GM23248 (cell line): ENCODE measurements at places on chromosomes 5 and 9.
A peak's percentile ranks its signal among the peaks of the same experiment; 100 is the strongest.

DNA sequence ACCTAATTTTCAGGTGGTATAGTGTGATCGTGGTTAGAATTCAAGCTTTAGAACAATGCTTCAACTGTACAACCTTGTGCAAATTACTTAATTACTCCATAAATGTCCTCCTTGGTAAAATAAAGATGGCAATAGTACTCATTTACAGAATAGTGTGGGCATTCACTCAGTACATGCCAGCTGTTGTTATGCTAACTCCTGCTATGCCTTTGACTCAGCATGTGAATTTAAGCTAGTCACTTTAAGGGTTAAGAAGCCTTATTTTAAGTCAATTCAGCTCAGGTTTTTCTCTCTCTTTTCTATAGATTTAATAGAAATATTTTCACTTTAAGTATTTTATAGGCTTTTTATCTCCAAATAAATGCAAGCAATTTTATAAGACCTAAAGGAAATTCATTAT lies 335.6 kb upstream of the ITGA1 start:
- no peak for DNase-seq

- no peak for DNase-seq
These were observed 20.4 kb upstream of the RFK start for GRCh38 chr9:76414661-76415060.

DNA sequence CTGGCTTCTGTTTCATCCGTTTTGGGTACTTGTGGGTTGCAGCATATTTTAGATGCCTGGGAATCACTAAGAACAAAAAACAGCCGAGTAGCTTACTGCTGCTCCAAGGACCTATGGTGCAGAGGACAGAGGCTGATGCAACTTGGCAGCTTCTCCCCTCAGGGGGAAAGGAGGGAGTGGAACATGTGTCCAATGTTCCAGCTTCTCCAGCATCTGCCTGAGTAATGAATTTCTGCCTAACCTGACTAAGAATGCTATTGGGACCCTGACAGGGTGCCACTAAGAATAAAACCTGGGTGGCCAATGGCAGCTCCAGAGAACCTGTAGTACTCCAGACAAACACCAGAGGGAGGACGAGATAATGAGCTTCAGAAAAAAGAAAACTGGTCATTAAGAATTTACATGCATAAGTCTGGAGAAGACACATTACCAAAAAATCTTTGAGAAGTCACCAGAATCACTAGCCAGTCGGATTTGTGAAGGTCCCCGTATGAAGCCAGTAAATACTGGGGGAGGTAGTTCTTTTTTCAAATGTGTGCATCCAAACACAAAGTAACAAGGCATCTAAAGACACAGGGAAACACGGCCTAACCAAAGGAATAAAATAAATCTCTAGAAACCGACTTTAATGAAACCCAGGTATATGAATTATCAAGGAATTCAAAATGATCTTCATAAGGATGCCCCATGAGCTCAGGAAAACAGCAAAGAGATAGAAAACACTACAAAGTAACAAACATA lies 293.5 kb downstream of the HINT1 start:
- DNase-seq: peak; percentile 42

- no peak for DNase-seq
These were observed 250.2 kb upstream of the GAS1 start for GRCh38 chr9:87197349-87198130.

DNA sequence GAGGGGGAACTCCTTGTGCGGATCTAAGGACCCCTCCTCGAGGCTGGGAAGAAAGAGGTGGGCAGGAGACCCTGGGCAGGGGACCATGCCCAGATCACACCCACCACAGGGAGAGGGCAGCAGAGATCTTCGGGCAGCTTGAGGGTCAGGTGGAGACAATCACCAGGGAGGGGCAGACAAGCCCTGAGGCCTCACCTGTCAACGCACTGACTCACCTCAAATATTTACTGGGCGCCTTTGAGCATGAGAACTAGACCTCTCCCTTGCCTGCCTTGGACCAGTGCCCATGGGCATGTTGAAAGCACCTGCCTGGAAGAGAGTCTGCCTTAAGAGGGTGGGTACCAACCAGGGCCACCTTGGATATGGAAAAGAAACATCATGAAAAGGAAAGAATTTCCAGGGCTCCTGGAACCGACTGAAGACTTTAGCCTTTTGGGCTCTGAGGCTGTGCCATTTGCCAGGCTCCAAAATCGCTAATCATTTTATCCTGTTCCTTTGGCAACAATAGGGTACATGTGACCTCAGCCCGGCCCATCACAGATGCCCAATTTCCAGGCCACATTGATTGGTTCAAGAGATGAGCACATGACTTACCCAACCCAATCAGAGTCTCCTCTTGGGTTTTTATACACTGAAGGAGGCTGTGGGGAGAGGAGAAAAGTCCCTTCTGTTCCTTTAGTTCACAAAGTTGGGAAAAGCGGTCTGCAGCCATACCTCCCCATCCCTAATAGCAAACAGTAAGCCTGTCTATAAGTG lies 10.4 kb upstream of the SPINK4 start:
- no peak for DNase-seq

DNA sequence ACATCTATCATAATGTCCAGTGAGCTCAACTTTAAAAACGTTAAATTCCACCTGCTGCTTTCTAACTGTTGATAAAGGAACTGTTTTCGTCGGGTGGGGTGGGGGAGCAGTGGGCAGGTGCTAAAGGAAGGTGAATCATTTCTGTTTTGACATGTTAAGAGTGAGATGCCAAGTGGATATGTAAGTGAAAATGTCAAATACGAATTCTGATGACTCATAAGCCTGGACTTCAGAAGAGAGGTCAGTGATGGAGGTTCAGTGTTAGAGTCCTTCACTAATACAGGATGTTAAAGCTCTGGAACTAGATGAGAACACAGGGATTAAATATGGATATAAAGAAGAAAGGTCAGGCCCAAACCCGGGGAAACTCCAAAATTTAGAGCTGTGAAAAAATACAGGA lies 617.9 kb upstream of the CTNND2 start:
- DNase-seq: no peak

GRCh38 chr5:50606179-50606578 lies 60.3 kb upstream of the PARP8 start:
- no peak for DNase-seq
